ENCODE measurements at places on chromosomes 16 and 17.

GRCh38 chr17:15654886-15655561 is 29.1 kb downstream of the TRIM16 start:
- DNase-seq: no peak

DNA sequence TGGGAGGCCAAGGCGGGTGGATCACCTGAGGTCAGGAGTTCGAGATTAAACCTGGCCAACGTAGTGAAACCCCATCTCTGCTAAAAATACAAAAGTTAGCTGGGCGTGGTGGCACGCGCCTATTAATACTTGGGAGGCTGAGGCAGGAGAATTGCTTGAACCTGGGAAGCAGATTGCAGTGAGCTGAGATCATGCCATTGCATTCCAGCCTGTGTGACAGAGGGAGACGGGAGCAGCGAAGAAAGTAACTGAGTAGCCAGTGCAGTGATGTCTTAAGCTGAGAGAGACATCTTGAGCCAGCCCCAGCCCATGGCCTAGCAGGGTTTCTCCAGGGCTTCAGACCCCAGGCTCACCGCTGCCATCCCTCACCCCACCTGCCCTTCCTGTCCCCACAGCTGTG is 9.8 kb upstream of the SMIM5 start:
- DNase-seq: no peak

DNA sequence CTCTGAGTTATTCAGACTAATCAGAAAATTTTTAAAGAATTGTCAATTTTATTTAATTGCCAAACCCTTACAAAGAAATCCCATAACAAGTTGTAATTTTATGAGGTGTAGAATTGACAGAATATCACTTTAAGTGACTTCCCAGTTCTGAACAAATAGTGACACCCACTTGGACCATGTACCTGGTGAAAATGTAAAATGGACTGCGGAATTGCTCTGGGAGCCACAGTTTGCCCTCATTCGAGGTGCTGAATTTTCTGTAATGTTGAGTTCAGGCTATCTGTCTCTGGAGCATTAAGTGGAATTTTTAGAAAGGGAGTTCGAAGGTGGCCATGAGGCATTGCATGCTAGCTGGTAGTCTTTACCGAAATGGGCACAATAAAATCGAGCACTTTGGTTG is 5.1 kb downstream of the GNAO1 start:
- no peak for DNase-seq

- no peak for DNase-seq
These were observed 23.9 kb downstream of the PTRH2 start for GRCh38 chr17:59683283-59683682.

DNA sequence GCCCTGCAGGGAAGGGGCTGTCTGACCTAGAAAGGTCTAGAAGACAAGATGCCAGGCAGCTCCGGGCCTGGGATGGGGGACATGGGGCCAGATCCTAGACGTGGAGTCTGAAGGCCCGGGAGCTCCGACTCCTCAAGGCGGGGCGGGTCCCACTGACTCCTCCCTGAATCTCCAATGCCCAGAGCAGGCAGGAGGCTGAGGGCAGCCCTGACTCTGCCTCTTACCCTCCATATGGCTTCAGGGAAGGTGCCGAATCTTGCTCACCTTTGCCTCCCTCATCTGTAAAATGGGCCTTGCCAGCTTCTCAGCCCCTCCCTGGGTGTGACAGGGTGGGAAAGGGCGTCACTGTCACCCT is 14.8 kb downstream of the VASN start:
- DNase-seq: no peak

GRCh38 chr16:73794994-73795393 is 501.6 kb upstream of the PSMD7 start:
- no peak for DNase-seq

DNA sequence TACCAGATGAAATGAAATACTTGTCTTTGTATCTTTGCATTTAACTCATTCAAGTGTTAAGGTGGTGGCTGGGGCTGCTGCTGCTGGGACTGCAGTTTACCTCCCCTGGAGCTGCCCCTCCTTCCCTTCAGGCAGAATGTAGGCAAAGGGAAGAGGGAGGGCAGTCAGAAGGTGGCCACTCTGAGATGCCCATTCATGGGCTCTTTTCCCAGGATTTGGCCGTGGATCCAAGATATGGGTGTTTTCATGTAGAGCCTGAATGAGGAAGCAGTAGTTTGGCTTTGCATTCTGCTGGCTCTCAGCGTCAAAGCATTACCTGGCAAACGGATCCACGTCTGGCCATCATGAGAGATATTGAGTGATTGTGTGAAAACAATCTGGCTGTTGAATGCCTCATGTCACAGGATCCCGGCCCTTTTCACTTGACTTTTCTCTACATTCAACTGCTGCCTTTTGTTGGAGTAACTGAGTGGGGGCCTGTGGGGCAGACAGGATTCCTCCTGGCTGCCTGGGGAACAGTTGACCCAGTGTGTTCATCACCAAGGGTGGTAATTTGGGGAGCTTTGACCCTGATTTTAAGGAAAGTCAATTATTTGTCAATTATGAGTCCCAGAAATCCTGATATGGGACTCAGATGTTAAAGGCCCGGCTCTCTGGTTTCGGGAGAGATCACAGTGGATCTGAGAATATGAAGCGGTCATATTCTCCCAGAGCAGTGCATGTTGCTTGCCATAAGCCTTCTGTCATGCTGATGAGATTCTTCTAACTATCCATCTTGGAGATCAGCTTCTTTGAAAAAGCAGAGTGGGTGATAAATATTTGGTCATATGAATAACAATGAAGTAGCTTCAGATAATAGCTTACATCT is 236.8 kb downstream of the IRX3 start:
- DNase-seq: no peak

GRCh38 chr17:34226011-34226743 is 28.9 kb upstream of the CCL2 start:
- DNase-seq: no peak

GRCh38 chr17:1847191-1847590 is 17.4 kb downstream of the RPA1 start:
- no peak for DNase-seq

- DNase-seq: no peak
These were observed 26.2 kb upstream of the WFDC1 start for GRCh38 chr16:84268291-84269040.

DNA sequence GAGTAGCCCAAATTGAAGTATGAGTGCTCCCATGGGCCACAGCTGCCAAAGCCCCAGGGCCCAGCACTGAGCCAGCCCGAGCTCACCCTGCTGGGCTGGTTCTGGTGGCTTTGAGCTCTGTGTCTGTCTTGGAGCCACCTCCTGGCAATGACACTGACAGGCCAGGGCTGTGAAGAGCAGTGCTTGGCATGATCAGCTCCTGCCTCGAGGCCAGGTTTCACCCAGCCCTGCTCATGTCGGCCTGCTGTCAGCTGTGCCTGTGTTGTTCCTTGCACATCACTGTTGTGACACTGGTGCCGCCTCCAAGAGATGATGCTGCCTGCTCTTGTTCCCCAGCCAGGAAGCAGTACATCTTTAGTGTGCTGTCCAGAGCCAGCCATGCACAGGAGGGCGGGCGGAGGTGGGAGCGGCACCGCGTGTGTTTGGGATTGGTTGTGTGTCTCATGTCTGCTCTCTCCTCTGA is 26.0 kb downstream of the PLD6 start:
- DNase-seq: no peak

GRCh38 chr17:79633993-79634813 is 23.4 kb upstream of the RBFOX3 start:
- DNase-seq: no peak

- DNase-seq: no peak
These were observed 174.2 kb downstream of the IRF8 start for GRCh38 chr16:86073103-86073625.

DNA sequence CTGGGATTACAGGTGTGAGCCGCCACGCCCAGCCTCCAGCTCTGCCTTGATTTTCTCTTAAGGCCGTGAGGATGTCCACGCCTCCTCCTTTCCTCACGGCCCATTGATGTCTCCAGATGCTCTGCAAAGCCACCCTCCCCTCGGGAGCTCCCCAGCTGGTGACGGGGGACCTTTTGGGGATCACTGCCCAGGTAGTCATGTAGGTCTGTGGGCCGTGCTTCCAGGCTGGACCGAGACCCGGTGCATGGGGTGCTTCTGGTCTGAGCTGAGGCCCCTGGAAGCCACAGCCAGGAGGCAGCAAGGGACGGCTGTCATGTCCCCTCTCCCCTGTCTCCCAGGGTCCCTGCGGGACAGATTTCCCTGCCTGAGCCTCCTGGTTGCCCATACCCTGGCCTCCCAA is 277.8 kb downstream of the SEC14L1 start:
- no peak for DNase-seq

DNA sequence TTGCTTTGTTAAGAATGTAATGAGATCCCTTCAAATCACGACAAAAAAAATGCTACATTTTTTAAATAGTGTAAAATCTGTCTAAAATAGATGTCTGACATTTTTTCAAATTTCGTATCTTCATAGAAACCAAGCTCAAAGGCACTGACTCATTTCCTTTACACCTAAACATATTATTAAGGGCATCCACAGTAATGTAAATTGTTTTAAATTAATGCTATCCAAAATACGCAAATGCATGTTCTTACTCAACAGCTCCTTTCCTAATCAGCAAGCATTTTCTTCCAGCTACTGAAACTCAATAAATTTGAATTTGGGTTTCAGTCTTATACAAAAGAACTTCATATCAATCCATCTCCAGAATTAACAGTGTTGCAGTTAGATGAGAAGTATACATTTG is 4.3 kb downstream of the C16orf87 start:
- DNase-seq: no peak

- no peak for DNase-seq
These were observed 27.2 kb upstream of the BRD7 start for GRCh38 chr16:50395763-50396710.

GRCh38 chr17:28519236-28519635 is 13.1 kb downstream of the FOXN1 start:
- DNase-seq: no peak

GRCh38 chr16:57462978-57463362 is 491 bp downstream of the POLR2C start:
- DNase-seq: no peak

- DNase-seq: no peak
These were observed 983.9 kb upstream of the EEF2KMT start for GRCh38 chr16:6081320-6081976.

- no peak for DNase-seq
These were observed 42.3 kb downstream of the ABR start for GRCh38 chr17:1137465-1137894.

DNA sequence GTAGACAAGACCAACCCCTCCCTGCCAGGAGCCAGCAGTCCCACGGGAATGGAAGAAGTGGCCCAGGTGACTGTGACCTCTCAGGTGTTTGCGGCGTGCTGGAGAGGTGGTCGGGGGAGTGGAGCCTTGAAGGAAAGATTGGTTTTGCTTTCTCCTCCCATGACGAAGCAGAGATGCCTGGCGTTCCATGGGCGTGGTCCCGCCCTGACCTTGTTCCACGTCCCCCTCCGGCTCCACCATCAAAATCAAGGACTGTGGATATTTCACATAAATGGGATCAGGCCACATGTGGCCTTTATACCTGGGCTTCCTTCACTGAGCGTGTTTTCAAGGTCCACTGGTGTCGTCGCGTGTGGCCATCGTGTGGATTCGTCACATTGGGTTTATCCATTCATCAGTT is 270.6 kb upstream of the TNRC6C start:
- DNase-seq: no peak

- DNase-seq: no peak
These were observed 387.1 kb upstream of the TNRC6C start for GRCh38 chr17:77571155-77571981.

GRCh38 chr16:918741-919657 is 51.8 kb downstream of the LMF1 start:
- DNase-seq: no peak

- no peak for DNase-seq
These were observed 11.4 kb downstream of the SF3B3 start for GRCh38 chr16:70534971-70535370.

- DNase-seq: no peak
These were observed 12.2 kb downstream of the MED13 start for GRCh38 chr17:62052765-62053338.

GRCh38 chr17:51926448-51926847 is 232.1 kb downstream of the CA10 start:
- no peak for DNase-seq

- no peak for DNase-seq
These were observed 35.8 kb upstream of the PITPNM3 start for GRCh38 chr17:6592173-6592572.

DNA sequence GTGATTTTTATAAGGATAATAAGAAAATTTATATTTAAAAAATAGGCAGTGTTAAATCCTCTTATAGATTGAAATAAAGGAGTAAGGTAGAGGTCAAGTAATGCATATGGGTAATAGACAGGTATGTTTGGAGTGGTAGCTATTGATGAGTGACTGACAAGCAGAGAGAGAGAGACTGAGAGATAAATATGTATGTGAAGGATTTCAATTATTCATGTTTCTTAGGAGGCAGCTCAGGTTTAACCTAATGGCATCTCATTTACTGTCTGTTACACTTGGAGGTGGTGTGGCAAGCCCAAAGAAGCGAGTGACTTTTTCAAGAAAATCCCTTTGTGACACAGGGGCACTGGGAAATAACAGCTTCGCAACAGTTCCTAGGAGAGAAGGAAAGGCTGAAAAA is 120.2 kb downstream of the KIF2B start:
- no peak for DNase-seq

DNA sequence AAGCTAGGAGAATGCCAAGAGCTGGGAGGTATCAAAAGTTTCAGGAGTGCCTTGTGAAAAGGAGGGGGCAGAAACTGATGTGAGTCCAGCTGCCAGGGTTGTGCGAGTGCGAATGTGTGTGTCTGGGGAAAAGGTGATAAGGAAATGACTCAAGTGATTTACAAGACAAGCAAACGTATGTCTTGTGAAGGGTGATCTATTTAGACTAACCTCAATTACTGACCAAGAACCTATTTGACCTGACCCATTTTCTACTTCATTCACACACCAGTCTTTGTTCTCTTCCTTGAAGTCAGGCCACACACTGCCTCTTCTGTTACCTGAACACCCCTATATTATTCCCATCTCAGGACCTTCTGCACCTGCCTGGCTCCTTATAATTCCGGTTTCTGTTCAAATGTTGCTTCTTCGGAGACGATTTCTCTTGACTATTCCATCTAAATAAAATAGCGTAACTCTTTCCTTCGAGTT is 1.0 kb downstream of the GDE1 start:
- no peak for DNase-seq

GRCh38 chr17:62614142-62614541 is 13.3 kb upstream of the MRC2 start:
- no peak for DNase-seq
